HT-29 (cell line): ENCODE measurements at places on chromosomes 2 and 18.
A peak's percentile ranks its signal among the peaks of the same experiment; 100 is the strongest.

- DNase-seq, result no peak
Observed at GRCh38 chr2:84121-84520, 37.8 kb upstream of the FAM110C start.

GRCh38 chr18:48867978-48868377 lies 82.8 kb downstream of the SMAD7 start:
- no peak for DNase-seq

DNA sequence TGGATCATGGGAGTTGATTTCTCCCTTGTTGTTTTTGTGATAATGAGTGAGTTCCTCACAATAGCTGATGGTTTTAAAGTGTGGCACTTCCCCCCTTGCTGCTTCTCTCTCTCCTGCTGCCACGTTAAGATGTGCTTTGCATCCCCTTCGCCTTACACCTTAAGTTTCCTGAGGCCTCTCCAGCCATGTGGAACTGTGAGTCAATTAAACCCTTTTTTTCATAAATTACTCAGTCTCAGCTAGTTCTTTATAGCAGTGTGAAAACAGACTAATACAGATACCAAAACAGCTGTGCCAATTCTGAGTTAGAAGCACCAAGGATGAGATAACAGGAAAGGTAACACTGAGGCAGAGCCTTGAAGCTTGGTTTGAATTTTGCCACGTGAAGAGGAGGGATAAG lies 44.7 kb downstream of the ITSN2 start:
- no peak for DNase-seq

DNA sequence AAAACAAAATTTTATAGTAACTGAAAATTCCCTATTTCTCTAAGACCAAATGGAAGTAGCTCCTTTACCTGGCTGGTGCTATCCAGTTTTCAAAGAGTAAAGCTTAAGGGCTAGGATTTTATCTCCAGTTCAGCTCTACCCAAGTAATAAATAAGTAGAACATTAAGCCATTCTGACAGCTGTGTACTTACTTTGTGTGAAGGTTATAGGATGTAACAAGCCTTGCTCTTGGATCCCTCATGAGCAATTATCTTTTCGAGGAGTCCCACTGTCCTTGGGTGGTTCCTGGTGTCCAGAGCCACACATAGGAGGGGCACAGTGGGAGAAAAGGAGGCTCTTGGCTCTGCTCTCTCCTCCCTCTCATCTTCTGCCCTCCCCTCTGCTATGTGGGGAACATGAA lies 45.5 kb downstream of the KIF5C start:
- DNase-seq, result no peak

DNA sequence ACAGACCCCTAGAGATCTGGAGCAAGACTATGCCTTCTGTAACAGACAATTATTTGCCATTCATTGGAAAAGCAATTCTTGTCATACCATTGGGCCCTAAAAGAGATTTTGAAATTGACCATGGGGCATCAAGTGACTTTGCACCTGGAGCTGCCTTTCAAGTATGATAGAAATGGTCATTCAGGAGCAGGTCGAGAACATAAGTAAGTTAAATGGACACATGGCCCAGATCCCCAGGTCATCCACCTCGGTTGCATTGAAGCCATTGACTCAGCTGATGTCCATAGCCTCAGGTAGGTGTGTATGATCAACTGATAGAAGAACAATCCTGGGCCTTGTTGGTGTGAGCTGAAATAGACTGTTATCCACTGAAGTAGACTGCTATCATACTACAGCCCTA lies 19.3 kb downstream of the CHCHD5 start:
- no peak for DNase-seq

GRCh38 chr2:39243469-39244123 lies at the start of gene CDKL4:
CDKL4 (minus strand) TSS chr2:39243970.
- no peak for DNase-seq

GRCh38 chr2:59223742-59224141 lies 982.6 kb upstream of the FANCL start:
- no peak for DNase-seq

DNA sequence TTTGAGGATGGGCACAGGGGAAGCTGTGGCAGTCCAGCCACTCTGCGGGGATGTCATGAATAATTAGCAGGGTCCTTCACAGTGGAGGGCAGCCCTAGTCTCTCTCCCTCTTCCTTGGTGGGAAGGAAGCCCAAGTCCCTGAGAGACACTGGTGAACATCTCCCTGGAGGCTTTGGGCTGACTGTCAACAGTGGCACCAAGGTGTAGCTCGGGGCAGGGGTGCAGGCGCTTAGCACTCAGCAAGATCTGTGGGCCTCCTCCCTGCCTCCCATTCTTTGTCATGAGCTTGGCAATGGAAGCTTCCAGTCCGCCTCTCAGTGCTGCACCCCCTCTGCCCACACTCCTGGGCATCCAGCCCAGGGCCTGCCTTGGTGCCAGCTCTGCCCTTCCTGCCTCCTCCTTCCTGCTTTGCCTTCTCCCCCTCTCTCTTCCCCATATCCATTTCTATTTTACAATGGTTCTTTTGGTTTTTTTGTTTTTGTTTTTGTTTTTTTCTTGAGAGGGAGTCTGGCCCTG lies 59.4 kb downstream of the STEAP3 start:
- DNase-seq, result no peak

GRCh38 chr2:206063635-206064034 lies 22.3 kb downstream of the INO80D start:
- no peak for DNase-seq

DNA sequence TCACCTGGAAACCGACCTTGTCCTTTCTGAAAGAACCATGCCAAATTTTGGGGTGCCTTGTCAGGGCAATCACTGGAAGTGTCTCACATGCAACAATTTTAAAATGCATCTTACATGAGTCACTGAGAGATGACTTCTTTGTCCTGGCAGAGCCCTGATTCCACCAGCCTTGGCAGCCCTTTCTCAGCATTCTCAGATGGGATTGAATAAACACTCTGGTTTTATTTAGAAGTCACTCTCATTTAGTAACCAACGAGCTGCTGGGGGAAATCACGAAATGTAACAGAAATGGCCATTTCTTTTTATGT lies 3.8 kb upstream of the ATP8B1 start:
- no peak for DNase-seq

- no peak for DNase-seq
Observed at GRCh38 chr2:75454241-75454620, 106.5 kb downstream of the EVA1A start.

DNA sequence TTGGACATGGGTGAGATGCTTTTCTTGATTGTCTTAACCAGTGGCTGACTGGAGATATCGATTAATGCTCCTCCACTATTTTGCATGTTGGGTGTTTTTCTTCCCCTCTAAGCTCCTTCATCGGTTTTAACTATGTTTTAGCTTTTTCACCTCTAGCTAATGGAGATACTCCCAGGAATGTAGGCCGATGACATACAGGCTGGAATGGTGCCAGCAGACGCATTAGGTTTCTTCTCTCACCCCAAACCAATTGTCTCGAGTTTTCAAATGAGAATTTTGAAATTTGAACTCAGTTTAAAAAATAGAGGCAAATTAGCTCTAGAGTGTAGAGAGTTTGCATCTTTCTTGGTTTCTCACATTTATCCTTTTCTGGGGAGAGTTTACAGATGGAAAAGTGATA lies 247.6 kb downstream of the RPRM start:
- DNase-seq, result no peak

- peak; percentile 67 for DNase-seq
Observed at GRCh38 chr2:168456521-168457189, 583 bp downstream of the CERS6 start.

DNA sequence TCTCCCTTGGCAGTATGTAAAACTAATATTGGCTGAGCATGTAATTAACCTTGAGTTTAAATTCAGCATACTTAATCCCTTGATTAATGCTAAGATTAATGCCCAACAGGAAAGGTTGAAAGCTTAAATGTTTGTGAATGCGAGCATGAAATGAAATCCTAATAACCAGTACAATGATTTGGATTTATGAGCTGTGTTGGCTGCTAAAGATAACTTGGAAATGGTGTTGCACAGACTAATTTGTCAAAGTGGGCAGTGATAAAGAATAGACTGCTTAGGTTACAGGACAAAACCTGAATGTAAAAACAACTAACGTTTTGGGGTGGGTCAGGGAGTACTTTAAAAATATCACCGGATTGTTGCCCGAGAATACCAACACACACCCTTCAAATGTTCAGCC lies 70.6 kb downstream of the MGAT5 start:
- no peak for DNase-seq

GRCh38 chr2:55010149-55010591 lies 40.1 kb downstream of the RTN4 start:
- DNase-seq, result peak; percentile 41

DNA sequence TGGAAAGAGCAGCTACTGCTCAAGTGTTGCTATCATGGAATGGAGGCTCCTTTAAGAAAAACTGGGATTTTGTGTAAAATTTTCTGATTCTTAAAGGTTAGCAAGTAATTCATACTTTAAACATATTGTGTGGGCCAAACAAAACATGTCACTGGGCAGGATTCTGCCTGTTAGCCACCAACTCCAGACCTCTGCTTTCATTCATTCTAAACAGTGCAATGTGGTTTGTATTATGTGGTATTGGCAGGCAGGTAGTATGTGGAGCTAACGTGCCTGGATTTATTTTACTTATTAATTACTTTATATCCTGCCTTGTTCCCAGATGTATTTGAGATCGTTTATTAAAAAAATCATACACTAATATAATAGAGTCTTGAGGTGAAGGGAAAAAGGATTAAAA lies 1521.3 kb upstream of the ACVR2A start:
- DNase-seq, result no peak

GRCh38 chr18:31281437-31281836 lies 36.5 kb upstream of the DSG1 start:
- no peak for DNase-seq

GRCh38 chr2:73970141-73970803 lies 14.4 kb upstream of the TET3 start:
- DNase-seq, result no peak

- no peak for DNase-seq
Observed at GRCh38 chr2:17793803-17794354, 22.4 kb upstream of the MSGN1 start.

GRCh38 chr18:62850619-62851306 lies 135.4 kb downstream of the PHLPP1 start:
- no peak for DNase-seq

GRCh38 chr2:218262631-218263586 lies 2.1 kb downstream of the GPBAR1 start:
- DNase-seq, result no peak

DNA sequence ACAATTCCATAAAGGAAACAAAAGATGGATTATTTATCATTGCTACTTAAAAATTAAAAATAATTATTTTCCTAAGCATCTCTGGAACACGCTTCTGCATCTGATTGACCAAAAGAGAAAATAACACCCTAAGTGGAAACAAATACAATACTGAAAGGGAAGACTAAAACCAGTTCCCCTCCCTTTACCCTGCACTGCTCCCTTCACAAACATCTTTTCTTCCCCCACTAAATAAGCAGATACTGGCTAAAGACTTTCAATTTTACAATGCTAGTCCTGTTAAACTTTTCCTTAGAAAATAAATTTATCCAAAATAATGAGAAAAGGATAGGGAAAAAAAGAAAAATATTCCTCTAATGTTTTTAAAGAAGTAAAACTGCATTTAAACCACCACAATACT lies 4.3 kb downstream of the NCKAP1 start:
- no peak for DNase-seq

DNA sequence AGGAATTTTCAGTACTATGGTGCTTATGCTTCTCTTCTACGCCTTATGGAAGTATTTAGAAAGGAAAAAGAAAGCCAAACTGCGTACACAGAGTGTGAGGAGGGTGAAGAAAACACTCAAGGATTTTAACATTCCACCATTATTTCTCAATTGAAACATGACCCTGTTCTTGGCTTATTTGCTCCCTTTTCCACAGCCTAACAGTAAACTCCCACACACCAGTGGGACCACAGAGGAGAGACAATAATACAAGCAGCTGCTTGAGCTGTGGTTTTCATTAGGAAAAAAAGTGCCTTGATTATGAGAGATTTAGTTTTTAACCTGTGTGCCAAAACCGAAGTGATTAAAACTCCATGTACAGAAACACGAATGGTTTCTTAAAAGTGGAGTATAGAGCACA lies 134.3 kb downstream of the MEP1B start:
- no peak for DNase-seq

- peak; percentile 88 for DNase-seq
Observed at GRCh38 chr2:209495855-209496585, 72.2 kb downstream of the MAP2 start.

DNA sequence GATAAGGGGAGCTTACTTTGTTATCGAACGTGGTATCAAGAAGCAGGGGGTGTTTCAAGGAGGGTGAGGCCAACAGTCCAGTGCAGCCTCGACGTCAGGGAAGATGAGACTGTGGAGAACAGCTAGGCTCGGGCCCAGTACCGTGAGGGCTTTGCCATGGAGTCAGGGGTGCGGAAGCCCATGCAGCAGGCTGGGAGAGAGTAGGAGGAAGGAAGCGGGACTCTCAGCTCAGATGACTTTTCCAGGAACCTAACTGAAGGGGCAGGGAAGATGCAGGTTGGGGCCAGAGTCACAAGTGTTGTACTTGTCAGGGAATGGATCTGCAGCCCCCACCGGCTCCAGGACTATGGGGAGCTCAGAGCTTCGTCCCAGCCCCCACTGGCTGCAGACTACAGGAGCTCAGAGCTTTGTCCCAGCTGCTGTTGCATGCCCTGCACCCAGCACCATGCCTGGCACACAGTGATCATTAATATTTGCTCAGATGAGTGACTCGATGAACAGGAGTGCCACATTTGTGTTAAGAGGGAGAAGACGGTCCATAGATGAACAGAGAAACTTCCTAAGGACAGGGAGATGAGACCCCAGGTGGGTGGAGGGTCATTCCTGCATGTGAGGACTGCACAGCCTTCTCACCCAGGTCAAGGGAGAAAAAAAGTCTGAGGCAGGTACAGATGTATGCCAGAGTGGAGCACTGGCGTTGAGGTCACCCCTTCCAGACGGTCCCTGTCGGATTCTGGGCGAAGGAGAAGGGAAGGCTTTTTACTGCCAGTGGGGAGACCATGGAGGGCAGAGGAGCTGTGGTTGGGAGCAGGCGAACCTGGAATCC lies 36.4 kb downstream of the PTGR3 start:
- DNase-seq, result no peak

- no peak for DNase-seq
Observed at GRCh38 chr2:881204-881918, 69.3 kb upstream of the SNTG2 start.

DNA sequence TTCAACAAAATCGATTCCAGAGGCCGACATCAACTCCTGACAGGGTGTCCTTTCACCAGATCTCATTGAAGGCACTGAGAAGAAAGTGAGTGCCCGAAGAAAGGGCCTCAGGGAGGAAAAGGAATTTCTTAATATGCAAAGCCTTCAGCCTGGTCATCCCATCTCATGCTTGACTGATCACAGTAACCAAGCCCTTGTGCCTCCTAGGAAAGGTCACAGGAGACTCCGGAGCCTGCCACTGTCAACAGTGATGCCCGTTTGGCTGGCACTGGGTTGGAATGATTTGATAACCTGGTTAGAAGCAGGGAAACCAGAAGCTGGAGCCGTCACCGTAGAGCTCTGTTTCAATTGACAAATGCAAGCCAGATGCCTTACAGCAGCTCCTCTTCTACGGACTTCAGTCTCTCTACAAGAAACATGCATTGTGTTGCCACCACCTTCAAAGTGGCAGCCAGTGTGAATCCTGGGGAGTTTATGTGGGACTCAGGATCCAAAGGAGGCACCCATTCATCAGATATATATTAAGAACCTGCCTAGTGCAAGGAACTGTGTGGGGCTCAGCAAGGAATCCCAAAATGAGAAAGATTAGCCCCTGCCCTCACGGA lies 24.6 kb downstream of the COX7A2L start:
- no peak for DNase-seq
